ENCODE measurements at places on chromosomes 11 and 22. TPM values are rescaled to one million over a fixed set of nuclear protein-coding genes. Genes with fewer than 3 reads are reported as not detected.

The FBXO3 gene
- 38.7 TPM for polyA plus RNA-seq

The OVCH2 gene
- polyA plus RNA-seq: 0.34 TPM

The ACR gene
- not detected for polyA plus RNA-seq

The LINC01488 gene
- polyA plus RNA-seq: not detected

The CYB5R2 gene
- 16.1 TPM for polyA plus RNA-seq

DNA sequence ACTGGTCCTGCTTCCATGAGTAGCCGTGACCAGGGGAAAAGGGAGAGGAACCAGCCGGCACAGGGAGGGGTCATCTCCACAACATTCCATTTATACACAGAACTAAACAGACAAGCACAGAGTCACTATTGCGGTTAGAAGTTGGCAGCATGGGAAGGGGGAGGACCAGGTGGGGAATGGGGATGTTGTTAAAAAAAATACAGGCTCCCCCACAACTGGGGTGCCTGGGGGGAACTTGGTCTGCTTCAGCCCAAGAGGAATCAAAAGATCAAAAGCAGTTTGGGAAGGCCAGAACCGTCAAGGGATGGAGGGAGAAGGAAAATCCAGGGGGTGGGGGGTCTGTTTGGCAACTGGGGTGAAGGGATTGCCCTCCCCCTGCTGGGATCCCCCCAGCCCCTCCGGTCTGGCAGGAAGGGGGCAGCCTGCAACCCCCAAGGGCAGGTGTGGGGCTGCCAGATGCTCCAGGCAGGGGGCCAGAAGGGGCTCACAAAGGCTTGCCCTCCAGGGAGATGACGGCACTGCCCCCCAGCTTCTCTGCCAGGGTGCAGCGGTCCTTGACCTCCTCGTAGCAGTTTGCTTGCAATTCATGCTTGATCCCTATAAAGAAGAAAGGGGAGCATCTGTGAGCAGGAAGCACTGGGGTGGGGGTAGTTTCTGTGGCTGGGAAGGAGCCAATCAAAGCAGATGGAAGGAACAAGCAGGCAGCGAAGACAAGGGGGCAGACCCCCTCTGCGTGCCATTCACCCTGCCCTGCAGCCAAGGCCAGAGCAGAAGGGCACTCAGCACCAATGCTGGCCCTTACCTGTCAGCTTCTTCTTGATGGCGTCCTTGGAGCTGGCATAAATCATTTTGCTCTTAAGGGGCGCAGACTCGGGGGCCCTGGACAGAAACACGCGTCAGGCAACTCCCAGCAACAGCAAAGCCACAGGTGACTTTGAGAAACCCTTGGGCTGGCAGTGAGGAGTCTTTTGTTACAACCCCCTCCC lies 2.8 kb downstream of the CFL1 start:
- no peak for DNase-seq

- no peak for DNase-seq
Observed at GRCh38 chr22:32199961-32200360, 4.9 kb downstream of the RFPL2 start.

DNA sequence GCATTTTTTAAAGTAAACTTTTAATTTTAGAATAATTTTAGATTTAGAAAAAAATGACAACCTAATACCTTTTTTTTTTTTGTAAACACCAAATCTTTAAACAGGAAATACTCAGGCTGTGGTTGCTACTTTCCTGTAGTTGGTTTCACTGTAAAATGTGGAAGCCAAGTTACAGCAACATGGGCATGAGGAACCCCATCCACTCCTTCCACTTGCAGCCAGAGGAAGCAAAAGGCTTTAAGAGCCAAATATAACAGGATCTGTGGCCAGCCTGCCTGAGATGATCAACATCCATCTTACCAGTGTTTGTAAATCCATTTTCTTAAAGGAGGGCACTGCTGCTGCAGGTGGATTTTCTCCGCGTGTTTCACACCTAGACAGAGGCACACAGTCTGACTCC lies 66.2 kb downstream of the TNRC6B start:
- no peak for DNase-seq

- DNase-seq: no peak
Observed at GRCh38 chr11:41578421-41579051, 119.1 kb upstream of the LRRC4C start.

DNA sequence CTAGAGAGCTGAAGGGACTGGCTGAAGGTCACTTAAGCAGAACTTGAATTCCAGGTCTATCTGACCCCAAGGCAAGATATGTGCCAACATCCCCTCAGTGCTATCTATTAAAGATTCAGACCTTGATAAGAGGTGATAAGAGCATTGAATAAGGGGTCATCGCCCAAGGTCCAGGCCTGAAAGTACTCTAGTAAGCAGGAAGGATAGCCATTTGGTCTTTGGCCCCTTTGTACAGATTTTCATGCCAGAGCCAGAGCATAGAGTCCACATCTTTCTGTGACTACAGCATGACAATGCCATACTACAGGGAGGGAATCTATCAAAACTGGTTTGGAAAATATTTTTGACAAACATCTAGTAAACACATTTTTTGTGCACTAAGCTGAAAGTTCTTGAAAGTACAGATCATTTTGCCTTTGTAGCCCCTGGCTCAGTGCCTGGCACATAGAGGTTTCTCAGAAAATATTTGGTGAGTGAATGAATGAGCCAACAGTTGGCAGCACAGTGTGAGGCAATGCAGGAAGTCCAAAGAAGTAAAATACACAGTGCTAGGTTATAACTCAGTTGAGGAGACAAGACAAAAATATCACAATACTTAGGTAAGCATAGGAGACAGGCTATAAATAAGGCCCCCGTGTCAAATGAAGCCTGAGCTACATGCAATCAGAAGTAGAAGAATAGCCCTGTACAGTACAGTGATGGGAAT lies 15.1 kb upstream of the RRAS2 start:
- DNase-seq: peak; percentile 91

DNA sequence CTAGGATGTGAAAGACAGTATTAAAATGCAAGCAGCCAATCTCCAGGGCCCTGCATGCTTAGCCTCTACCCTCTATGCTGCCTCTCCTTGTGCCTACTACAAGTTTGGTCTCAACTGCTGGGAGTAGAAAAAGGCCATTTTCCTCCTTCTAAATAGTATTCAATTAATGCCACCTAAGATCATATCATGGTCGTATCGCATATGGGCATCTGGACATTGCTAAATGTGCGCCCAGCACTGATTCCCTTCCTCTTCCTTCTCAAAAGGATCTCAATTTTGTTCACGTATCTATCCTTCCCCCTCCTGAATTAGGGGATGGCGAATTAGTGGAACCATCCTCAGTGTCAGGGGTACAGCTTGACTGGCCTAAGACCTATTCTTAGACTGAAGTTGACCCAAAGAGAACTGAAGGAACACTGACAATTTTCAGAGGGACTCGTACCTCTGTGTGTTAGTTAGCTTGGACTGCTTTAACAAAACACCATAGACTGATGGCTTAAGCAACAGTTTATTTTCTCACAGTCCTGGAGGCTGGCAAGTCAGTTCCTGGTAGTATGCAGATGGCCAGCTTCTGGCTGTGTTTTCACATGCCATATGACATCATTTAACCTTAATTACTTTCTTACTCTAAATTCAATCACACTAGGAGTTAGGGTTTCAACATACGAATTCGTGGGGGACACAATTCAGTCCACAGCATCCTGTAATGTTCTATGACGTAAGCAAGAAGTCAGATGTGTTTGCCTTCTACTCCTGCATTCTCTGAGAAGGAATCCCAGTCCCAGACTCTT lies 8.5 kb upstream of the NUP50 start:
- DNase-seq: peak; percentile 57

GRCh38 chr11:61126256-61126655 lies 24.0 kb downstream of the CD5 start:
- DNase-seq: no peak

DNA sequence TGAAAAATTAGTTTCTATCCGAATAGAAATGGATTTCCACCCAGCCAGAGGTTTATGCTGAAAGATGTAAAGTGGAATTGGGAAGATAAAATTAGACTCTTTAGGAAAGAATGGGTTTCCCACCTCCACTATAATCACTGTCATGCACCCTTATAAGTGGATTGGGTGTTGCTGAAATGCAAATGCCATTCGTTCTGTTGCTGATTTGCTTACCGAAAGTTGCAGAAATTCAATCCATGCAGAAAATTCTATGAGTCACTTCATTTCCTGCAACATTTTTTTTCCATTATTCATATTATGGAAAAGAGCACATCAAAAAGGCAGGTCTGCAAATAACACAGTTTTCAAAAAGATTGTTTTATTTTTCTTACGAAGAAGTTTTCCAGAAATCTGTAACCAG lies 65.6 kb downstream of the LDLRAD3 start:
- peak; percentile 67 for DNase-seq

DNA sequence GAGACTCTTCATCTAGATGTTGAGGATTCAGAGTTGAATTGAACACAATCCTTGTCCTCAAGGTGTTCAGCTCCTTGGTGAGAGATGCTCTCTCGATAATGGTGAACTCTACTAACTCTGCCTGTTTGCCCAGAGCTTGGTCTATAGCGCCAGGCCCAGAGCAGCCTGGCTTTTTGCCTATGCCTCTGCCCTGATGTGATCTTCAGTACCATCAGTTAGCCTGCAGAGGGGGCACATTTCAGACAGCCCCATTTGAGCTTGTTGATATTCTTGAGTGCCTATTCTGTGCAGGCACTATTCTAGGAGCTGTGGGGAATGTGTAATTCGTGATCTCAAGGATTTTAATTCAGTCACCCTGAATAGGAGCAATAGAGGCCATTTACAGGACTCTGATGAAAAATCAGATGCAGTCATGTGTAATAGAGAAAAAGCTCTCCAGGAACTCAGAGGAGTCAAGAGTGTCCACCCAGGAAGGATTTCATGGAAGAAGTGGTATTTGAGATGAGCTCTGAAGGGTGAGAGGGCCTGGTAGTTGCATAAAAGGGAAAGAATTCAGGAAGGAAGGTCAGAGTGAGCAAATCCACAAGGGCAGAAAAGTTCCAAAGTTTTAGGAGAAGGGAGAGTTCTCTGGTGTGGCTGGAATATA lies 19.3 kb downstream of the GTPBP1 start:
- peak; percentile 69 for DNase-seq

GRCh38 chr11:8908099-8908498 lies 2.9 kb upstream of the AKIP1 start:
- DNase-seq: no peak

DNA sequence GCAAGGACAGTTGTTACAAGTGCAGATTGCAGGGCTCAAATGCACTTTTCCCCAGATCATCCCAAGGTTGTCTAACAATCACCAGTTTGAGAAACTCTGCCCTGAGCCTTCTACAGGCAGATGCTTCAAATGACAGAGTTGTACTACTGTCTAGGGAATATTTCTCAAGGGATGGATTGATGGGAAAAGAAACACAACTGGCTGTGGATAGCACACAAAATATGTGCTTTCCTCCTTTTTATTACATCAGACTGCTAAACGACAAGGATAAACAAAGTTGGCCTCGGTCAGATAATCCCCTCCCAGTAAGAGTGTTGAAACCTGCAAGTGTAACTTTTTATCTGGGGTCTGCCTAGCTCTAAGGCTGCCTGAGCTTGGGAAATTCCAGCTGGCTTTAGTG lies 46.6 kb upstream of the SORL1-AS1 start:
- no peak for DNase-seq

DNA sequence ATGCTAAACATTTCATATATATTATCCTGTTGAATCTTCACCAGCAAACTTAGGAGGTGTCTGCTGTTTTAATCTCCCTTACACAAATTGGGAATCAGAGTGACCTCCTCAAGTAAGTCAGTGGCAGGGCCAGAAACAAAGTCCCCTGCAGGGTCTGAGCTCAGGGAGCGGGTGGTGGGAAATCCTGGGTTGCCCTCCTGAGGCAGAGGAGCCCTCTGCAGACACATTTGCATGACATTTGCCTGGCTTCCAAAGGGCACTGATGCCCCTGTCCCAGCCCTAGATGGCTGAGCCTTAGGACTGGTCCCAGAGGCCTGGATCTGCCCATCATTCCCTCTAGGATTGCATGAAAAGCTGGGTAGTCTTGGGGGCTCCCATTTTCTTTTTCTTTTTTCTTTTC lies 2.1 kb upstream of the INPP5J start:
- DNase-seq: no peak

GRCh38 chr11:14768526-14769188 lies 123.4 kb downstream of the CYP2R1 start:
- no peak for DNase-seq

Measured in GM23248 (cell line).